ENCODE measurements at places on chromosomes 7 and 10.

DNA sequence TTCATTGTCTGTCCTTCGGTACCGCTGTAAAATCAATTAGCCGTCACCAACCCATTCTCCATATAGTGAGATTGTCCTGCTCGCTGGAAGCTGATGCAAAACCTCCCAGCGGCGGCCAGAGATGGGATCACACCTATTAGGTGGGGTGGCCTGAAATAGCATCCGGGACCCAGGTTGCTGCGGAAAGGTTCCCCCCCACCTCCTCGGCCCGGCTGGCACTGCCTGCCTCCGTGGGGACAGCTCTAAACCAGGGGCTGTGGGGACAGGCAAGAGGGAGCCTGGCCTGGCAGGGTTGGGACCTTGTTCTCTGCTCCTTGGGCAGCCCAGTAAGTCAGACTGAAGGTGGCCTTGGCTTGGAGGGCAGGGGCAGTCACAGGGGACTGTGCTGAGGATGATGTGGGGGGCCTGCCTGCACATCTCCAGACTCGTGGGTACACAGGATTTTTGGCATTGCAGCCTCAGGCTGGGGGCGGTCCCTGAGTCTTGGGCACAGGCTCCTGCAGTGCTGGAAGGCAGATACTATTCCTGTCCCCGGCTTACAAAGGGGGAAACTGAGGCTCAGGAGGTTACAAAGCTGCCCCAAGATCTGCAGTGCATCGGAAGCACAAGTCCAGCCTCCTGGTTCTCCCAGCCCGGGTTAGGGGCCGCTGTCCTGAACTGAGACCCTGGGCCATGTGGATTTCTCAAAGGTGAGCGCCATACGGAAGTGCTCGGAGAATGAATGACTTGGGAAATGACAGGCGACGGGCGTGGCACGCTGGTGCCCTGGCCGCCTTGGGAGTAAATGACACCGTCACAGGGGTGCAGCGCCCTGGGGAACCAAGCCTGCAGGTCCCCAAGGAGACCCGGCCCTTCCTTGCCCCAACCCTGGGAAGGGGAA is 65.6 kb downstream of the UNCX start:
- no peak for DNase-seq

GRCh38 chr10:118028619-118029018 is 18.1 kb downstream of the RAB11FIP2 start:
- DNase-seq = no peak

DNA sequence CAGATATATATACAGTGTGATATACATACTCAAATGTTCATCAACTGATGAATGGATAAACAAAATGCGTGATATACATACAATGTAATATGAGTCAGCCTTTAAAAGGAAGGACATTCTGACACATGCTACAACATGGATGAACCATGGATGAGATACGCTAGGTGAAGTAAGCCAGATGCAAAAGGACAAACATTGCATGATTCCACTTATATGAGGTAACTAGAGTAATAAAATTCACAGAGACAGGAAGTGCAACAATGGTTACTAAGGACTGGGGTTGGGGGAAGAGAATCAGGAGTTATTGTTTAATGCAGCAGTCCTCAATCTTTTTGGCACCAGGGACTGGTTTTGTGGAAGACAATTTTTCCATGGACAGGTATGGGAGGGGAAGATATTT is 47.3 kb upstream of the PIK3AP1 start:
- no peak for DNase-seq

GRCh38 chr7:82567356-82567755 is 123.8 kb upstream of the CACNA2D1 start:
- no peak for DNase-seq

GRCh38 chr7:144048648-144049047 is at the start of gene OR2A5:
Gene OR2A5, plus strand, starts transcription at chr7:144048948. Its CDS starts 1,454 bp downstream, at chr7:144050402.
- no peak for DNase-seq

GRCh38 chr7:2978408-2978807 is 65.3 kb downstream of the CARD11 start:
- DNase-seq = peak; percentile 88

- no peak for DNase-seq
Measured at GRCh38 chr10:17958049-17958448, 6.3 kb downstream of the SLC39A12 start.

DNA sequence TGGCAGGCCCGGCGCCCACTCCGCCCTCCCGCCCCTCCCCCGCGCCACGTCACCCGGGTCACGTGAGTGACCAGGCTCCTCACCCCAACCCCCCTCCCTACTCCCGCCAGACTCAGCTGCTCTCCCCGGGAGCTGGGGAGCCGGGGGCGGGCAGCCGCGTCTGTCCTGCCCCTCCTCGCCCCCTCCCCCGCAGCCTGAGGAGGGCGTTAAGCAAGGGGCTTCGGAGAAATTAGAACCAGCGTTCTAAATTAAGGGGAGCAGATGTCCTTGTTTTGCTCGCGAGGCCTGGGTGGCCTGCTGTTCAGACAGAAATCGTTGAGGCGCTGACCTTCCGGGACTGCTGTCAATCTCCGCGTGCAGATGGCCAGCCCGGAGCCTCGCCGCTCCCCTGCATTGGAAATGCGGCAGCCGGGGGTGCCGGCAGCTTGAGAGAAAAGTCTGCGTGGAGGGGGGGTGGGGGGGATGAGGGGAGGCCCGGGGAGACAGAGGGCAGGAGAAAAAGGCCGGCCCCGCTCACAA is 102.2 kb upstream of the ZNF438 start:
- DNase-seq = peak; percentile 75

DNA sequence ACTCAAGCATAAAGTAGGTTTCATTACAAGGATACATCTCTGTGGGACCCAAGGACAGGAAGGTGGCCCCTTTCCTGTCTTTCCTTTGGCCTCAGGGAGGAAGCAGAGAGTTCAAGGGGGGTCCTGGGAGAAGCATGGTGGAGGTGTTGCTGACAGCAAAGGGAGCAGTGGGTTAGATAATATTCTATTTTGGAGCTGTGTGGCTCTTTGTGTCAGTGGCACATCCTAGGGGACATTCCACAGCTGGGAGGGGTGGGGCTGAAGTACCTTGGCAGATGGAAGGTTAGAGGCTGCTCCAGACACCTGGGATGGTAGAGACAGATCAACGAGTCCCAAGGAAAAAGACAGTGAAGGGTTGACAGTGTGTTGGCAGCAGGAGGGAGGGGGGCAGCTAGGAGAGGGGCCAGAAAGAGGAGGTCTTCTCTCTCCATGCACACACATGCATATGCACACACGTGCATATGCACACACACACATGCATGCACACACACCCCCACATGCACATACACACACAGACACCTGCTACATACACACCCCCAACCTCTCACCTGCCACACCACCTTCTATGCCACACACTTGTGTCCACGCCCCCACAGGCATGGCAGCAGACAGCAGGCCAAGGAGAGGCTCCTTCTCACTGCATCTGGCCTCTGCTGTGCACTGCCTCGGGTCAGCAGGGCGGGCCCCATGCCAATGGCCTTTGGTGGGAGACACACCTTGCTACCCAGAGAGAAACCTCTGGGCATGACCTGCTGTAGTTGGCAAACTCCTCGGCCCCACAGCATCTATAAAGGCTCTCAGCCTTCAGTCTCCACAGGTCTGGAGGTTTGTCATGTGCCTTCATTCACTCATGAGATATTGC is 5.6 kb upstream of the POLD2 start:
- DNase-seq = no peak

DNA sequence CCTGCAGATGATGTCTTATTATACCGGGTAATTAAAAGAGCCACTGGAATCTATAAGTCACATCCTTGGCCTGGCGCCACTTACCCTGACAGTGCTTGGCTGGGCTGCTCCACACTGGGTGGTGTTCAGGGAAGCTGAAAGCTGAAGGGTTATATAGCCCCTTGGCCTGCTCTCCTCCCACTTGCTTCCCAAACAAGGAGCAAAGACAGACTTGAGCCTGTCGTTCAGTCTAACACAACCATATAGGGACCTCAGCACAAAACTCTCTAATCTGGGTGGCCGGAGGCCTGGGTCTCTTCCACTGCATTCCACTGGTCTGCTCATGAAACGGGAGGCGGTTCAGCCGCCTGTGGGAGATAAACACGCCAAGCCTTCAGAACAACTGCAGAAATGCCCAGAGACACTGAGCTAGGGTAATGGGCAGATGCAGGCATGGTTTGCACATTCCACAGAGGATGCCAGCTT is at the start of gene ACTA2:
Gene ACTA2 (minus strand): TSS at position 127 of the 465 bp plus-strand sequence. CDS start 3,843 bp downstream, outside the sequence.
- no peak for DNase-seq

GRCh38 chr10:35768731-35769130 is 126.6 kb upstream of the FZD8 start:
- DNase-seq = no peak

- DNase-seq = no peak
Measured at GRCh38 chr10:80540136-80540535, 2.4 kb downstream of the SH2D4B start.

DNA sequence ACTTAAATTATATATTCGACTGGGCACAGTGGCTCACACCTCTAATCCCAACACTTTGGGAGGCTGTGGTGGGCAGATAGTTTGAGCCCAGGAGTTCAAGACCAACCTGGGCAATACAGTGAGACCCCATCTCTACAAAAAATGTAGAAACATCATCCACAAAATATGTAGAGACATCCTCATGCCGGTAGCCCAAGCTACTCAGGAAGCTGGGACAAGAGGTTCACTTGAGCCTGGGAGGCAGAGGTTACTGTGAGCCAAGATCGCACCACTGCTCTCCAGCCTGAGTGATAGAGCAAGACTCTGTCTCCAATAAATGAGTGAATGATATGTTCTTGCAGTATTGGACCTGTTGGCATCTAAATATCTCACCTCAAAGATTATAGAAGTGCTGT is 22.6 kb upstream of the TNS3 start:
- no peak for DNase-seq

- no peak for DNase-seq
Measured at GRCh38 chr7:4233146-4233545, 448.9 kb upstream of the FOXK1 start.

- no peak for DNase-seq
Measured at GRCh38 chr10:16565604-16566003, 43.9 kb upstream of the C1QL3 start.

DNA sequence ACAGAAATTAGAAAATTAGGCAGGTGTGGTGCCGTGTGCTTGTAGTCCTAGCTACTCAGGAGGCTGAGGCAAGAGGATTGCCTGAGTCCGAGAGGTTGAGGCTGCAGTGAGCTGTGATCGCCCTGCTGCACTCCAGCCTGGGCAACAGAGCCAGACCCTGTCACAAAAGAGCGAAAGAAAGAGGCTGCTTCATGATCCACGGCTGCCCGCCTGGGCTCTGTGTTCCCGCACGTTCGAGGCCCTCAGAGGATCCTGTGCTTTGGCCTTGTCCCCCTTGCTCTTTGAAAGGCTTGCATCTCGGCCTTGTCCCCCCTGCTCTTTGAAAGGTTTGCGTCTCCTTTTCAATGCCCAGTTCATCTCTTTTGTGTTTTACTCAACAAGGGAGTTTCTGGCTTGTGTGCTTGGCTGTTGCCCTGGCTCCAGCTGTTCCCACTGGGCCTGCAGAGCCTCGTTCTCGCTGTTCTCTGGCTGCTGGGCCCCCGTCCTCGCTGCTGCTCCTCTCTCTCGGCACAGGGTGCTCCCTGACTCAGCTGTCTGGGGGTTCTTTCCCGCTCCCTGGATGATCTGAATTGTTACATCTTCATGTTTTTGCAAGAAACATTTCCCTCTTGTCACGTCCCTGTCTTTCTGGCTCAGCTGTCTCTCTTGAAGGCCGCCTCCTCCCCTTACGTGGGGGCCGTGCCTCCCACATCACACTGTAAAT is 45.1 kb upstream of the INPP5A start:
- DNase-seq = no peak

- no peak for DNase-seq
Measured at GRCh38 chr10:98169379-98169778, 34.9 kb downstream of the R3HCC1L start.

- no peak for DNase-seq
Measured at GRCh38 chr10:69048103-69048502, 39.8 kb upstream of the SRGN start.

DNA sequence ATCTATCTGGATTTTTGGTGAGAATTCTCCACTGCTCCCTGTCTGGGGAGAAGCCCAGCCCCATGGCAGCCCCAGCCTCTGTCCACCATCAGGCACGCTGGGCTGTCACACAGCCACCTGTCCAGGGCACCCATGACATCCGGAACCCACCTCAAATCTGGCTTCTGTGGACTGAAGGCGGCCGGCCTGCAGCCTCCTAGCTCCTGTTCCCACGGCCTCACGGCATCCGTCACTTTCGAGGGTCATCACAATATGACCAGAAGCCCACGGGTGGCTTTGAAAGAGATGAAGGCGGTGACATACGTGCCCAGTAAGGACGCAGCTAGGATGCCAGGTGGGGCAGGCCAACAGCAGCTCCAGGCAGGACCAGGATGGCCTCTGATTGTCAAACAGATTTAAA is 140.9 kb downstream of the PTPRN2 start:
- no peak for DNase-seq

DNA sequence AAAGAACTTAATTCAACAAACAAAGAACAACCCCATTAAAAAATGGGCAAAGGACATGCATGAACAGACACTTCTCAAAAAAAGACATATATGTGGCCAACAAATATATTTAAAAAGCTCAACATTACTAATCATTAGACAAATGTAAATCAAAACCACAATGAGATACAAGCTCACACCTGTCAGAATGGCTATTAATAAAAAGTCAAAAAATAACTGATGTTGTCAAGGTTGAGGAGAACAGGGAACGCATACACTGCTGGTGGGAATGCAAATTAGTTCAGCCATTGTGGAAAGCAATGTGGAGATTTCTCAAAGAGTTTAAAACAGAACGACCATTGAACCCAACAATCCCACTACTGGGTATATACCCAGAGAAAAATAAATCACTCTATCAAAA is 19.1 kb downstream of the ZFAND4 start:
- DNase-seq = no peak

- DNase-seq = no peak
Measured at GRCh38 chr10:71716426-71716825, 3.2 kb downstream of the C10orf105 start.

DNA sequence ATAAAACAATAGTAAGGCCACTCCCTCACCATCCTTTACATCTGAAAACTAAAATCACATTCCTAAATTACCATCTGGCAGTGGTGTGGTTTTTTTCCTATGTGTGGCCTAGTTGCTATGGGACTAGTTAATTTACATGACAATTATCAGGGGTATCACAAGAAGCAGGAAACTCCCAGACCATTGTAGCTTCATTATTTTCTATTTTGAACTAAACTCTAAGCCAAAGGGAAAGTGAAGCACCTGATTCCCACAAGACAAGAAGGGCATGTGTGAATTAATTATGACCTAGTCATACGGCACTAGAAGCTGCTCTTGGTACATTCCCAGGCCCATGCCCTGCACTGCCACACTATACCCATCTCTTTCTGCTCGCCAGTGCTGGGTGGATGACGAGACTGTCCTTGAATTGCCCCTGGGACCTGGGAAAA is 103.4 kb downstream of the ATXN7L1 start:
- no peak for DNase-seq

DNA sequence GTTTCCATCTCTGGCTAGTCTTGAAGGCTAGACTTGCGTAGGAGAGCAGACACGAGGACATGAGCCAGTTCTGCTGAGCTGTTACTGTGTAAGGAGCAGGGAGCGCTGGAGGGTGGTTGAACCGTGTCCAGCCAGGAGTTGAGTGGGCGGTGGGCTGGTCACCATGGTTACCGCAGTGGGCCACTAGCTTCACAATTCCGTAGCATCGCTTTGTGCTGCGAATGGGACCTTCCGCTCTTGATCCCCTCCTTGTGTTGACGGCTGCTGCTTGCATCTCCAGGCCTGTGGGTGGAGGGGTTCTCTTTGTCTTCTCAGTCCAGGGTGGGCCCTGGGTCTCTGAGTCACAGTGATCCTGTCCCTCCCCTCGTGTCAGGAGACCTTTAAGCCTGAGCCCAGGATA is 49.4 kb upstream of the OCM start:
- no peak for DNase-seq

Data from stimulated activated CD4-positive, alpha-beta T cell treated with anti-CD3 and anti-CD28 coated beads, Interleukin-4, amount 100 ng/mL, for 1 hour (primary cell).